Activated T-helper 2 cell treated with anti-CD3 and anti-CD28 coated beads, Interferon-gamma antibody, Interleukin-2, Interleukin-4, amounts not matched to agents 10 μg/mL and 5 μg/mL and 100 μg/mL, durations not matched to agents 14 hours and 24 hours and 36 hours (primary cell): ENCODE measurements at places on chromosomes 7 and 10.

DNA sequence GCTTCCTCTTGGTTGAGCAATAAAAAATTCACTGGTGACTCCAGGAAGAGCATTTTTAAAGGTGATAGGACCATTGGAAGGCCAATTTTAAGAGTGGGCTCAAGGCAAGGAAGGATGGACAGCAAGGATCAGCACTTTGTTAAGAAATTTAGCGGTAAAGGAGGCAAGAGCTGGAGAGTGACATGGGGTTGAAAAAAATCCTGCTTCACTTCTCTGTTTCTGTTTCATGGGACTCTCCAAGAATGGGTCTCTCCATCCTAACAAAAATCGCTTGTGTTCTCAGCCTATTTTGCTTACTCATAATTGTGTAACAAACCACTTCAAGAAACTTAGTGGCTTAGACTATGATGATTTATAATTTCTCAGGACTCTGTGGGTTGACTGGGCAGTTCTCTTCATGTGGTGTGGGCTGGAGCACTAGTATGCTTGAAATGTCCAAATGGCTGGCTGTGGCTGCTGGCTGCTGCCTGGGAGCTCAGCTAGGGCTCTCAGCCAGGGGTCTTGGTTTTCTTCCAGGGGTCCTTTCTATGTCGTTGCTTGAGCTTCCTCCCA lies 59.8 kb upstream of the ZNRF2 start:
- H3K27me3 ChIP-seq: peaks cover 11% of the 10 kb centered on the region
- H3K4me3 ChIP-seq: no peak overlapping the region
- H3K4me1 ChIP-seq: peaks cover 7% of the 10 kb centered on the region
- H3K27ac ChIP-seq: no peak overlapping the region
- H3K36me3 ChIP-seq: no peaks in the 10 kb centered on the region

GRCh38 chr7:106747804-106748203 lies 86.8 kb upstream of the CCDC71L start:
- peaks cover 18% of the 10 kb centered on the region for H3K4me1 ChIP-seq
- H3K4me3 ChIP-seq: no peak overlapping the region
- H3K27me3 ChIP-seq: no peaks in the 10 kb centered on the region
- no peak for DNase-seq
- H3K27ac ChIP-seq: no peak overlapping the region

- H3K27ac ChIP-seq: no peak overlapping the region
- no peaks in the 10 kb centered on the region for H3K36me3 ChIP-seq
- H3K27me3 ChIP-seq: peaks cover 45% of the 10 kb centered on the region
- DNase-seq: no peak
These were observed 55.7 kb upstream of the PRSS58 start for GRCh38 chr7:142313528-142313927.

DNA sequence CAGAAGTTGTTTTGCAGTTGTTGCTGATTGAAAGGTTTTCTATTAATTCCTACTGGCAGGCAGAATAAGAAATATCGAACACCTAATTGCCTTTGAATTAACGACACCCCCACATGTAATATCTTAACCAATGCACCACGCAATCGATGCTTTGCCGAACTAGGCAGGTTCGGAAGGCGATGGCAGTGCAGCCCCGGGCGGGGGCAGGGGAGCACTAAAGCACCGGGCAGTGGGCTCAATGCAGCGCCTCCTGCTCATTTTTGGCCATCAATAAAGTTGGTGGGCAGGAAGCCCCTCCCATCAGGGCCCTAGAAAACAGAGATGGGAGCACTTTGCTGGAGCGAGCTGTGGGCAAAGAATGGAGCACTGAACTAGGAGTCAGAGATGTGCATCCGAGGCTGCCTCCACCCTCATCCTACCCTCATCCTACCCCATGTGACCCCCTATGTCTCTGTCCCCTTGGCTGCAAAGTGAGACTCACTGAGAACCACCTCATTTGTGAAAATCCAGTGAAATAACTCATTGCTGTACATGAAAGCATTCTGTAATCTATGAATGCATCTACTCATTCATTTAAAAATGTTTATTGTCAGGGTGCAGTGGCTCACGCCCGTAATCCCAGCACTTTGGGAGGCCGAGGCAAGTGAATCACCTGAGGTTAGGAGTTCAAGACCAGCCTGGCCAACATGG lies 19.6 kb upstream of the CHST15 start:
- DNase-seq: no peak
- peaks cover 2% of the 10 kb centered on the region for H3K27me3 ChIP-seq
- no peaks in the 10 kb centered on the region for H3K4me1 ChIP-seq
- no peak overlapping the region for H3K27ac ChIP-seq

GRCh38 chr10:101987136-101987535 lies 68.8 kb downstream of the ARMH3 start:
- H3K36me3 ChIP-seq: peaks cover 45% of the 10 kb centered on the region
- H3K4me3 ChIP-seq: no peak overlapping the region
- DNase-seq: no peak
- H3K27ac ChIP-seq: no peak overlapping the region
- H3K4me1 ChIP-seq: peaks cover 3% of the 10 kb centered on the region
